NCI-H1436 (cell line): ENCODE measurements at places on chromosomes 6 and 20.

- DNase-seq: no peak
Observed at GRCh38 chr6:85996034-85996375, 353.3 kb upstream of the SYNCRIP start.

DNA sequence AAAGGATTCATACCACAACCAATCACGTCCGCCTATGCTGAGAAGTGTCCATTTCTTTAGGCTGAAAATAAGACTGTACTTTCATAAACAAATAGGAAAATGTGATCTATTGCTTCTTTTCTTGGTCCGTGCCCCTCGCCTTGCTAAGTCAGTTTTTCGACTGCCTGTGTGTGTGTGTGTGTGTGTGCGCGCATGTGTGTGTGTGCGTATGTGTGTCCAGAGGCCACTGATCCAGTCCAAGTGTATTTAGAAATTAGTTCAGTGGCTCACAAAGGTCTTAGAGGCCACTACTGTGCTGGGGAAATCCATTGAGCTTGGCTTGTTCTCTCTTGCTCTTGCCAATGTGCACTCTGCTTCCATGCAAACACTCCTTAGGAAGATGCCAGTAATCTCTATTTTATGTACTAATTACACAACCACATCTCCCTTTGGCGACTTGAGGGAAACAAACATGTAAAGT lies 50.5 kb downstream of the SLC22A23 start:
- no peak for DNase-seq

GRCh38 chr6:1724616-1725015 lies 114.9 kb downstream of the FOXC1 start:
- DNase-seq: no peak

DNA sequence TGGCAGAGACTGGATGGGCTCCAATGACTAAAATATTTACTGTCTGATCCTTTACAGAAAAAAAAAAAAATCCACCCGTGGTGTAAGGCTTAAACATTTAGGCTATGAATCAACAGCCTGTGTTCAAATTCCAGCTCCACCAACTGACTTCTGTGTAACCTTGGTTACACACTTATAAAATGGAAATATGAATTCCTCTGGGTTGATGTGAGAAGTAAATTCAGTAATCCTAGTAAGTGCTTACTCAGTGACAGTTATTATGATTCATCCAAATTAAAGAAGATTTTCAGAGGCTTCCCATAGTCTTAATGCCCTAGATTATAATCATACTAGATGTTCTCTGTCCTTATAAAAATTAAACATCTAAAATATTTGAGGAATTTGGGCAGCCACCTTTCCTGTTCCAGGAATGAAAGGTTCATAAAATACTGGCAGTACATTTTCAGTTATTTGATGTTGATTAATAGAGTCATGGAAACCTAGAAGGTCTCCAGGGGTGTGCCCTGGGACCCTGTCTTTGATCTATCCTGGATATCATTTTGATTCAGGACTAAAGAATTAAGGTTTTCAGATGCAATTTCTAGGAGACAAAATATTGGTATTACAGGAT lies 180.3 kb upstream of the ZNF217 start:
- no peak for DNase-seq
